ENCODE measurements at places on chromosomes 6 and 20. TPM values are rescaled to one million over a fixed set of nuclear protein-coding genes. Genes with fewer than 3 reads are reported as not detected.

- DNase-seq: no peak
Measured at GRCh38 chr6:159445351-159445750, 247.7 kb downstream of the SOD2 start.

DNA sequence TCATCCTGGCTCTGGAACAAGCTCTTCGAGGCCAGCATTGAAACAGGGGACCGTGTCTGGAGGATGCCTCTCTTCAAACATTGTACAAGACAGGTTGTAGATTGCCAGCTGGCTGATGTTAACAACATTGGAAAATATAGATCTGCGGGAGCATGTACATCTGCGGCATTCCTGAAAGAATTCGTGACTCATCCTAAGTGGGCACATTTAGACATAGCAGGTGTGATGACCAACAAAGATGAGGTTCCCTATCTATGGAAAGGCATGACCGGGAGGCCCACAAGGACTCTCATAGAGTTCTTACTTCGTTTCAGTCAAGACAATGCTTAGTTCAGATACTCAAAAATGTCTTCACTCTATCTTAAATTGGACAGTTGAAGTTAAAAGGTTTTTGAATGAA lies 3.6 kb upstream of the CDKN1A start:
- DNase-seq: no peak

DNA sequence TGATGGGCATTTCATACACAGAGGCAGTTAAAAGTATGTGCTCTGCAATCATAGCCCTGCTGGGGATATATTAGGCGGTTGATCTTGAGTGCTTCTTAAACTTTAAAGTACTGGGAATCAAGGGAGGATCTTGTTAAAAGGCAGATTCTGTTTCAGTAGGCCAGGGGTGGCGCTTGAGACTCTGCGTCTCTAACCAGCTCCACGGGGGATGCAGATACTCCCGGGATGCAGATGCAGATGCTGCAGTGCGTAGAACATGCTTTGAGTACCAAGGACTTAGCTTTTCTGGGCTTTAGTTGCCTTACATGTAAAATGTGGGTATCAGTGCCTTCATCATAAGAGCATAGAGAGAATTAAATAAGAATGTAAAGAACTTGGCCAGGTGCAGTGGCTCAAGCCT lies 44.4 kb upstream of the ENPP5 start:
- peak; percentile 19 for DNase-seq

DNA sequence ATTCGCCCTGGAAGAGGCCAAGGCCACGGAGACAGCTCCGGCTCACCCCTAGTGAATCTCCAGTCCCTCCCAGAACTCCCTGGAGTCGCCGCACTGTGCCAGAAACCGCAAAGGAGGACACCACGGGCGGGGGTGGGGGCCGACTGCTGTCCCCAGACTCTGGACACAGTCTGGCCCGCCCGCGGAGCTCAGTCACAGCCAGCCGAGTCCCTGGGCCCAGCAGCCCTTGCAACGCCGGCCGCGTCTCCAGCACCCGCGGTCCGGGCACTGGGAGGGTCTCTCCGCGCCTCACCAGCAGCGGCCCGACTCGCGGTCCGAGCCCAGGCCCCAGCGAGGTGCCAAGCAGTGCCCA lies 518 bp downstream of the PEX6 start:
- peak; percentile 40 for DNase-seq

DNA sequence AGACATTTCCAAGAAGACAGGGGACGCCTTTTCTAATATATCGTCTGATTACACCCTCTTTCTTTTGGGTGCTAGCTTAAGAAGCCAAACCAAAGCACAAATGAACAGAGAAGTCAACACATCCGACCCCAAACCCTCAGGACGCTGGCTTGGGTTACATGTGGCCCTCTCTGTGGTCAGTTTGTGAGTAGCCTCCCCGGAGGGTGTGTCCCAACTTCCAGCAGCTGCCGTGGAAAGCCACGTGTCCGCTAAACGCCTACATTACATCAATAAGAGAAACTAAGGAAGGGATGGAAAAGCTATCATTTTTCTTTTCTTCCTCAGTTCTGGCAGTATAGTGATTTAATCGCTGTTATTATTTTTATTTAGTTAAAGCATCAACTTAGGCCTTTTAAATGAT lies 487 bp upstream of the BMP6 start:
- DNase-seq: no peak

GRCh38 chr6:63764318-63764916 lies 128.8 kb downstream of the PHF3 start:
- DNase-seq: no peak

- no peak for DNase-seq
Measured at GRCh38 chr6:154649721-154650120, 83.5 kb upstream of the SCAF8 start.

DNA sequence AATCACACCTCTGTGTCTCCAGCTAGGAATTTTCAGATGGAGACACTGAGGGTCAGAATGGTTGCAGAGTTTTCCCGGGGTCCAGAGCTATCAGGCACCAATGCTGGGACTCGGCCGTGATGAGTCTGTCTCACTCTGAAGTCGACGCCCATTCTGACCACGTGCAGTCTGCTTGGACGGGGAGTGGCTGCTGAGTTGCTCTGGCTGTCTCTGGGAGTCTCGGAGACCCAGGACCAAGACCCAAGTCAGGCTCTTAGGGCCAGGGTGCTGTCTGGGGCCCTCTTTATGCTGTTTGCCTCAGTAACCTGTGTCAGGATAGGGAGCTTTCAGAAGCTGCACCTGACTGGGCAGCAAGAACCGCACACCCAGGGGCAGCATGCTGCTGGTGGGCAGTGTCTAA lies 4.6 kb downstream of the IP6K3 start:
- DNase-seq: no peak

- no peak for DNase-seq
Measured at GRCh38 chr6:70839286-70840266, 117.3 kb downstream of the B3GAT2 start.

RHAG gene
- total RNA-seq: 0.60 TPM

MTHFD1L gene
- 83.2 TPM for total RNA-seq

SIRPD gene
- not detected for total RNA-seq

TGM3 gene
- total RNA-seq: 0.07 TPM
